NCI-H748 treated with DMSO at 0.1 percent for 48 hours (cell line): ENCODE measurements at places on chromosomes 1 and 21.
A peak's percentile ranks its signal among the peaks of the same experiment; 100 is the strongest.

DNA sequence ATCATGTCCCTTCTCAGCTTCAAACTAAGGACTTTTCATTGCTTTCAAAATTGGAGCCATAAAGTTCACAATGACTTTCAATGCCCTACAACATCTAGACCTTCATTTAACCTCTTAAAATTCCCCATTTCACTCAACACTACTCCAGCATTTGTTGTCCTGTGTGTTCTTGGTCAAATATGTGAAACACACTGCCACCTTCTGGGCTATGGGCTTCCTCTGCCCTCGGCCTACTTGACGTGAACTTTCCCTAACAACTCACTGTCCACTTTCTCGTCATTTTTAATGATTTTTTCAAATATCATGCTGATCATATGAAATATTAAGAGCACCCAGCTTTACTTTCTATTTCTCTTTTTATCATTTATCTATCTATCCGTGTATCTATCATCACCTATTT, 2018.4 kb downstream of the NCAM2 start:
- DNase-seq, result peak; percentile 10

DNA sequence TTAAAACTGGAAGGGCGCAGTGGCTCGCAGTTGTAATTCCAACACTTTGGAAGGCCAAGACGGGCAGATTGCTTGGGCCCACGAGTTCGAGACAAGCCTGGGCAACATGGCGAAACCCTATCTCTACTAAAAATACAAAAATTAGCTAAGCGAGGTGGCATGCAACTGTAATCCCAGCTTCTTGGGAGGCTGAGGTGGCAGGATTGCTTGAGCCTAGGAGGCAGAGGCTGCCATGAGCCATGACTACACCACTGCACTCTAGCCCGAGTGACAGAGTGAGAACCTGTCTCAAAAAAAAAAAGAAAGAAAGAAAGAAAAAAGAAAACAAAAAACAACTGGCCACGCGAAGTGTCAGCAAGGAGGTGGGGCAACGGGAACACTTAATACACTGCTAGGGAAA, 6.3 kb downstream of the UBE2G2 start:
- DNase-seq, result no peak

DNA sequence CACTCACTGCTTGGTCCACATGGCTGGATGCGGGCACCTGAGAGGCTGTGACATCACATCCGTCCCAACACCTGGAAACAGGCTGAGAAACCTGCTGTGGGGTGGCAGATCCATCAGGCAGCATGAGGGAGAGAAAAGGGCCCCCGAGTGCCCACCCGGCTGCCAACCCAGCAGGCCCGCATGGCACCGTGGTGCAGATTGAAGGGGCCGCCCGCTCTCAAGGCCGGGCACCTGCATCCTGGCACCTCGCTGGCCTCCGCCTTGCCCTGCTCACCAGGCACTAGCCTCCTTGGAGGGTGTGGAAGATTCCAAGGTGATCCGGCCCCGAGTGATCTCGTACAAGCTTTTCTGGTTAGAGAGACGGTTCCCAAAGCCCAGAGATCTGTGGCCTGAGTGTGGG, 110.5 kb downstream of the PRDM16 start:
- no peak for DNase-seq

GRCh38 chr21:41817228-41817627, 50.4 kb upstream of the RIPK4 start:
- DNase-seq, result peak; percentile 5

DNA sequence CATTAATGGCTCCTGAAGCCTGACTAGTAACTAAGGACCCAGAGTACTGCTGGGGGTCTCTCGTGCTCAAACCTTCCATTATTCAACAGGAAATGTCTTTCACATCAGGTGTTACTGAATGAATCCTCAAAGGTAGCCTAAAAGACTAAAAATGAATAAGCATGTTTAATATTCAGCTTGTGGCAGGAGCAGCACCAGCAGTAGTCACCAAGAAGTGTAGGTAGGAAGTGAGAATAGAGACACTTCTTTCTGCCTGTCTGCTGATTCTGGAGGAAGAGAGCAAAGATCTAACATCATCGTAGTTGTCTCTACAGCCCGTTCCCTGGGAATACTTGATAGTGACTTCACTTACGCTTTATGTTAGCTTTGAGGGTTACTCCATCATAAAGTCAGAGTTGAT, 7.6 kb upstream of the SLC30A1 start:
- no peak for DNase-seq
